Activated T-helper 1 cell treated with anti-CD3 and anti-CD28 coated beads, Interleukin-12 subunit alpha, Interleukin-12 subunit beta, Interleukin-2, Interleukin-4 antibody, amounts not matched to agents 30 ng/mL and 10 ng/mL and 1 ng/mL, durations not matched to agents 14 hours and 24 hours and 36 hours (primary cell): ENCODE measurements at places on chromosomes 16 and 17.

DNA sequence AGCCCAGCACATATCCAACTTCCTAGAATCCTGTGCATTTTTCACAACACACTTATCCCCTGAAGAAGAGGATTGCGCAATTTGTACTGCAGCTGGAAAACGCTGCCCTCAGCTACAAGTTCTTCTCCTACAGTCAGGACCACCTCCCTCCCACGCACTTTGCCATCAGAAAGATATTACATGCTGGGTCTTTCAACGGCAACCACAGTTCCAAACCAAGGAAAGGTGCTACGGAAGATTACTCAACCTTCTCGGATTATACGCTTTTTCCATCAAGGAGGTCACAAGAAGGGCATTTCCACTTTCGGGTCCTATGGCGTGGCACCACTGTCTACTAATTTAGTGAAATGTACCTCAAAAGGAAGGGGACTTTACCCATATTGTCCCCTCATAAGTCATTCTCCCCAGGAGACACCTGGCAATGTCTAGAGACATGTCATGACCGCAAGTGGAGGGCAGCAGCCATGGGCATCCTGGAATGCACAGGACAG is 35.2 kb downstream of the USP7 start:
- no peak for DNase-seq

- DNase-seq: no peak
Observed at GRCh38 chr17:67531291-67531690, 154.2 kb downstream of the PITPNC1 start.

DNA sequence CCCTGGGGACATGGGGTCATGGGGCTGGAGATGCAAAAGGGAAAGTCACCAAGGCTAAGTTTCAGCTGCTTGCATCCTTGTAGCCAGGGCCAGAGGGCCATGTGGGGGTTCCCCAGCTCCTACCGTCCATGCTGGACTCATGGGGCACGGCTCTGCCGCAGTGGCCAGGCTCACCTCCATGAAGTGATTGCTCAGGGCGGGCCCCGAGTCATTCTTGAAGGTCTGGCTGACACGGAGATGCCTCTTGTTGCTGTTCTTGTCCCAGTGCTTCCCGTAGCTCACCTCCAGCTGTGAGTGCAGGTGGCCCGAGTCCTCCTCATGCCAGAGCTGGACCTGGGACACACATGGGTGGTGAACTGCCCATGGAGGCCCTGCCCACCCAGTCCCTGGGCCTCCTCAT is 114.5 kb downstream of the RMI2 start:
- DNase-seq: no peak

- DNase-seq: no peak
Observed at GRCh38 chr17:77636835-77637817, 321.4 kb upstream of the TNRC6C start.

DNA sequence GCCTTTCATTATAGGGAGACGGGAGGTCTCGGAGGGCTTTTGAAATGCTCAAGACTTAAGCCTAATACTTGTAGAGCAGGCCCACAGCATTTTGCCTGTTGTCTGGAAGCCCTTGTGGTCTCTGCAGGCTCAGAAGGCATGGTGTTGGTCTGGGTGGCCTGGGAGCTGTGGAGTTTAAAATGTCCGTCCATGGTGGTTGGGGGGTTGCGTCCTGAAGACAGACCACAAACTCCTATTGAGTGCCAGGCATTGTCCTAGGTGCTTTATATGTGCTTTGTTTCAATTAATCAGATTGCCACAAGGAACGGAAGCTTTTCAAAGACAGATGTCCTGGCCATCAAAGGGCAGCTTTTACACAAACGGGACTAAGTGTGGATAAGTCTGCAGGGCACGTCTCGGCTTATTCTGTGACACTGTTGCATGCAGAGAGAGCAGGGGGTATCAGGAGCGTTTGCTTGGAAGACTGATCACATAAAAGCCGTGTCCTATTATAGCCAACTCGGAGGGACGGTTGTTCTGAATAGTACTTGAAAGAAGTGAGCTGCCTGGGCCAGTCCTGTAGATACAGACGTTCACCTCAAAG is 7.8 kb downstream of the NTN1 start:
- DNase-seq: no peak

- DNase-seq: no peak
Observed at GRCh38 chr17:79658811-79659207, 48.0 kb upstream of the RBFOX3 start.

GRCh38 chr16:86507173-86508027 is 2.9 kb upstream of the FOXF1 start:
- no peak for DNase-seq

DNA sequence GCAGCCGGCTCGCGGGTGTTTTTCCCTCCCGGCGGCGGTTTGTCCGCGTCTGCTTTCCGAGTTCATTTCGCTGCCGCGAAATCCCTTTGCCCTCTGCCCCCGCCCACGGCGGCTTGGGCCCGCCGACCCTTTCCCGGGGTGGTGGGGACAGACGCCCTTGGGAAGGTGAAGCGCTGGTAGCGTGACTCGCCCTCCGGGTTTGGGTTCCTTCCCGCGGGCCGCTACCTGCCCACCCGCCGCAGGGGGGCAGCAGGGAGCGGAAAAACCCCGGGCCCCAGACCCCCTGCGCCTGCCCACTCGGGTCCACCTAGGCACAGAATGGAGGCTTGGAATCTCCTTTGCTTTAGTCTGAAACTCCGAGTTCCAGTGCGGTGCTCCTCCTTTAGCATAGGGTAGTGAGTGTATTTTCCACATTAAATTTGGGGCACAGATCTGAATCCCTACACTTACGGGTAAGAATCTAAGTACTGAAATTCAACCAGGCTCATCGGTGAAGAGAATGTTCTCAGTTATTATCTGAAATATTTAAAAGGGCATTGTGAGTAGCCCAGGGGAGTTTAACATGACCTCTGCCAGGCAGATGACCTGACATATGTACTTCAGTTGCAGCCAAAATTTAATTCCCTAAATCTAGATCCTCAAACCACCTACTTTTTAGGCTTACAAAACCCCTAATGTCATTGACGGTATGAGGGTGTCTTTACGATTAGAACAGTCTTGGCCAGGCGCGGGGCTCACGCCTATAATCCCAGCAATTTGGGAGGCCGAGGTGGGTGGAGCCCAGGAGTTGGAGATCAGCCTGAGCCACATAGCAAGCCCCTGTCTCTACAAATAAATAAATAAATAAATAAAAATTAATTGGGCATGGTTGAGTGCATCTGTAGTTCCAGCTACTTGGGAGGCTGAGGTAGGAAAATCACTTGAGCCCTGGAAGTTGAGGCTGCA is 1.0 kb downstream of the NME2 start:
- peak; percentile 57 for DNase-seq
